ENCODE measurements at places on chromosomes 5 and 9.

DNA sequence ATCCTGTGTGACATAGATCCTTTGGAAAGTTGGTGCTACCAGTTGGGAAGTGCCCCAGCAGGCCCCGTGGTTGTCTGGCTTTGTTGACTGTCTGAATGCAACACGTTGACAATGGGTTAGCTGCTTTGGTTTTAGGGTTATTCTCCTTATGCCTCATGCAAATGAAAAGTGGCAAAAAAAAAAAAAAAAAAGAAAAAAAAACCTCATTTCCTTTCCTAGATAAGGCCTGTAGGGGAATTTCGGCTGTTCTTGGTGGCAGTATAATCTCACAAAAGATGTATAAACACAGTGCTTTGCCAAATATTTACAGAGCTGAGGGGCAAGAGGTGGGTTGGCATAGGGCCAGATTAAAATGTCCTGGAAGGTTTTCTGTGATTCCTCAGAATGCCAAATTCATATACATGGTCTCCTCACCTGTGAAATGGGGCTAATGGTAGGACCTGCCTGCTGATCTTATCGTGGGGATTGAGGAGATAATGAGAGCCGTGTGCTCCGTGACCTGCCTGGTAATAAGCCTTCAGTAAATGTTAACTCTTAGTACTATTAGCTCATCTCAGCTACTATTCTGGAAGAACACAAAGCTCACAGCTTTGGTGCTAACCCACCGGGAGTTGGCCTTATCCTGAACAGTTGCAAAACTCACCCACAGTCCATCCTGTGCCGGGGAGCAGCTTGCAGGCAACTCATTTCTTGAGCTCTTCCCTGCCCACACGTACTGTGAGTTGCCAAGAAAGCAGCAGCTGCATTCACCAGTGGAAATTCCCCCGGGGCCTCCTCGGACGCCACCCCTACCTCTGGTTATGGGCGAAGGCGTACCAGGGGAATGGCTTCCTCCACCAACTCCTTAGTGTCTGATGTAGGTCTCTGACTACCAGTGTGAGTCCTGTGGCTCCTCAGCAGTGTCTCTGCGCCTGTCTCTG lies 220.3 kb downstream of the NR3C1 start:
- no peak for DNase-seq

GRCh38 chr9:13360188-13360587 lies 80.7 kb upstream of the MPDZ start:
- DNase-seq: no peak

DNA sequence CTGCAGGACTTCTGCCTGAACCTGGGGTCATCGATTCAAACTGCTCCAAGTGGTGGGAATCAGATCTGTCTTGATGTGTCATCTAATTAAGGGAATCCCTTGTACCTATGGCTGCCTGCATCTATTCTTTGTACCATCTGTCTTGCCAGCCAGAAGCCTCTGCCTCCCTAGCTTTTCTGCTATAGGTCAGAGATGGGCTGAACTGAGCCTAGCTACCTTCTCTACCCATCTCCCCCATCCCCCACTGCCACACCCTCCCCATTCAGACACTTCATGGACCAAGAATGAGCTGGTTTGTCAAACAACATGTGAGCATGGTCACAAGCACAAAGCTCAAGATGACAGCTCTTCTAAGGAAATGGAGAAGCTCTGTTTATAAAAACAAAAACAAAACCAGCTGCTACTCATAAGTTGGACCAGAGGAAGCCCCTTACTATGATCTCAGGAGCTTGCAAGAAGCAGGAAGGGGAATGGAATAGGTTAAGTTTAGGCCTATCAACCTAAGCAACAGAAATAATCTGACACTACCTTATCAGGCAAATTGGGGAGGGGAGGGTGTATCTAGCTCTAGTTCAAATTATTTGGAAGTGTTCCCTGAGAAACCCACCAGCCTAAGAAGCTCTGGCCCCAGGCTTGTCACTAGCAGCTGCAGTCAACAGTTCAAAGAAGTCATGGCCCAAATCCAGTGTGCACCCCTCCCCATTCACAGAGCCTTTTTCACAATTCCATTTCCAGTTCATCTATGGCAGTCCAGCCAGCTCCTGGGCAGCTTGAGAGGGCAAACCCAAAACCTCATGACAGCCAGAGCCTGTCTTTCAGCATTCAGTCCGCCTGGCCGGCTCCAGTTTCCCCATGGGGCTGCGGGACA lies 29.9 kb downstream of the SKP1 start:
- DNase-seq: no peak

DNA sequence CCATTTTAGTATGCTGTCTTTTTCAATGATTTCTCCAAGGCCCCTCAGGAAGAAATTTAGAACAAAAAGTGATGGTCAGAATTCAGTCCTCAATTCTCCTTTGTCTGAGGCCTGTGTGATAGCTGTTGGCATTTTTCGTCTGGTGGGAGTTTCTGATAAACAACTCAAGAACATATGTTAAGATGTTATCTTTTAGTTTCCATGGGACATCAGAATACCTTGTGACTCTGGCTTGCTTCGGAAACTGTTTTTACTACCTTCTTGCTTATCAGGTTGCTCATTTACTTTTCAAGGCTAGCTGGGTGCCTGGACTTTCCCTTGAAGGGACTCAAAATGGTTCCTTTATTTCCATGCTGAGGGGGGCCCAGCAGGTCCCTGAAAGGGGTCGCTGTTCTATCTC lies 97.2 kb downstream of the INVS start:
- no peak for DNase-seq

- DNase-seq: no peak
Observed at GRCh38 chr9:6930827-6931226, 173.1 kb downstream of the KDM4C start.

DNA sequence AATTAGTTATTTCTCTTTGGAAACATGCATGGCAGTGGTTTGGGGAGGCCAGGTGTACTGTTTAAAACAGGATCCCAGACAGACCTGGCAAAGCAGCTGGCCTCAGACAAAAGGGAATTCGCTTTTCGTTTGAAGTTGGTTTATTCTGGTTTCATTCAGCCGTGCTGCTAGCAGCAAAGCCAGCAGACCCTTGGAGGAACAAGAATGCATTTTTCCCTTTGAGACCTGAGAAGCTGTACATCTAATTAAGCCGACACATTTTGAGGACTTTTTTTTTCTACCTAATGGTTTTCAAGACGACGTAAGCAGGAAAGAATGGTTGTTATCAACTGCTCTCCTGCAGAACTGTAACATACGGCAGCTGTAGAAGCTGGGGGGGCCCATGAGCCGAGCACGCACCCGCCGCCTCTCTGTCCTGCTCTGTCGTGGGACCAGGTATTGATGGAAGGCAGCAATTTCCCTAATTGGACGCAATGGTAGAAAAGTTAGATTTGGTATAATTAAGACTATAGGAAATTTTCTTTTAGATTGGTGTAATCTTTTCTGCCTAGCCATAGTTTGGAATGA lies 13.6 kb downstream of the PLEKHG4B start:
- peak; percentile 76 for DNase-seq

DNA sequence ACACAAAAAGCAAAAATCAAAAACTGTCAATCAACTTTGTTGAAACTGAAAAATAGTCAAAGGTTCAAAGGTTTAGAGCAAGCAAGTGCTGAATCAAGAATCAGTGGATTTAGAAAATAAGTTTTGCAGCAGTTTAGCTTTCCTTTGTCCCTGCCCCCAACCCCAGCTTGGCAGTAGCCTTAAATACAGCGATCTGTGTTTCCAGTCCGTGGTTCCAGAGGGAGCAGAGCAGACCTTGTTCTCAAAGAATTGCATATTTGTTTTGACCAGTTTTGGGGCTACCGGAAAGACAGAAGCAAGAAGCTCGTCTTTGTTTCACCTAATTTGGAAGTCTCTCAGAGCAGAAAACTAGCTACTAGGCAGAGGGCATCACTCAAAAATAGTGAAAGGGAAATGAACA lies 57.2 kb upstream of the PRDM9 start:
- DNase-seq: no peak

DNA sequence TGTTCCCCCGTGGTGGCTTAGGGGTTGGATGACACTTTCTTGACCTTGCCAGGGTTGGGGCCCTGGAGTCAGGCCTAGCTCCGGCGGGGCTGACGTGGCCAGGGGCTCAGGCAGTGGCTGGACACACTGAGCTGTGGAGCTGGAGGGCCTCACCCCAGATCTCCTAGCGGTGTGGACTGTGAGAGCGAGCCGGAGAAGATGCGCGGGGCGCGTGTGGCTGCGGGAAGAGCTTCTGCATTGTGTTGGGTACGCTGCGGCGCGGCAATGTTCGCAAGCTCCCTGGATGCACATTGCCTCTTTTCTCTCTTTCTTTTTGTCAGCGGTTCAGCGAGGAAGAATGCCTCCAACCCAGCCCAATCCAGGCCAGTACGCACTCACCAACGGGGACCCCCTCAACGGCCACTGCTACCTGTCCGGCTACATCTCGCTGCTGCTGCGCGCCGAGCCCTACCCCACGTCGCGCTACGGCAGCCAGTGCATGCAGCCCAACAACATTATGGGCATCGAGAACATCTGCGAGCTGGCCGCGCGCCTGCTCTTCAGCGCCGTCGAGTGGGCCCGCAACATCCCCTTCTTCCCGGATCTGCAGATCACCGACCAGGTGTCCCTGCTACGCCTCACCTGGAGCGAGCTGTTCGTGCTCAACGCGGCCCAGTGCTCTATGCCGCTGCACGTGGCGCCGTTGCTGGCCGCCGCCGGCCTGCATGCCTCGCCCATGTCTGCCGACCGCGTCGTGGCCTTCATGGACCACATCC lies 4.8 kb downstream of the NR2F1 start:
- no peak for DNase-seq

DNA sequence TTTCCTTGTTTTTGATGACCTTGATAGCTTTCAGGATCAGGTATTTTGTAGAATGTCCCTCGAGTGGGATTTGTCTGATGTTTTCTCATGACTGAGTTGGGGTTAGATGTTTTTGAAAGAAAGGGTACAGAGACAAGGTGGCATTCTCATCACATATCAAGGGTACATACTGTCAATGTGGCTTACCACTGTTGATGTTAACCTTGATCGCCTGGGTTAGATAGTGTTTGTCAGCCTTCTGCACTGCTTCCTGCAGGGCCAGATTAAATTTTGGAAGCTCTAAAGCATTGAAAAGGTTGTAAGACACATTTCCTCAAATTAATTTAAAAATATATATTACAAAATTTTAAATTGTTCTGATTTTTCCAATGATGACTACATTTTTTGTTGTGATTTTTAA lies 287.4 kb upstream of the ACTBL2 start:
- no peak for DNase-seq

GRCh38 chr9:98923451-98924123 lies 20.1 kb upstream of the COL15A1 start:
- DNase-seq: no peak
